ENCODE measurements at places on chromosomes 2 and 18.

- DNase-seq, result peak; percentile 48
Measured at GRCh38 chr2:79935771-79936657, 368.5 kb downstream of the LRRTM1 start.

GRCh38 chr2:144519934-144520731, at the start of gene ZEB2:
ZEB2 (minus strand) TSS chr2:144520119; CDS start chr2:144517350, 2,769 bp downstream.
- DNase-seq, result peak; percentile 67

DNA sequence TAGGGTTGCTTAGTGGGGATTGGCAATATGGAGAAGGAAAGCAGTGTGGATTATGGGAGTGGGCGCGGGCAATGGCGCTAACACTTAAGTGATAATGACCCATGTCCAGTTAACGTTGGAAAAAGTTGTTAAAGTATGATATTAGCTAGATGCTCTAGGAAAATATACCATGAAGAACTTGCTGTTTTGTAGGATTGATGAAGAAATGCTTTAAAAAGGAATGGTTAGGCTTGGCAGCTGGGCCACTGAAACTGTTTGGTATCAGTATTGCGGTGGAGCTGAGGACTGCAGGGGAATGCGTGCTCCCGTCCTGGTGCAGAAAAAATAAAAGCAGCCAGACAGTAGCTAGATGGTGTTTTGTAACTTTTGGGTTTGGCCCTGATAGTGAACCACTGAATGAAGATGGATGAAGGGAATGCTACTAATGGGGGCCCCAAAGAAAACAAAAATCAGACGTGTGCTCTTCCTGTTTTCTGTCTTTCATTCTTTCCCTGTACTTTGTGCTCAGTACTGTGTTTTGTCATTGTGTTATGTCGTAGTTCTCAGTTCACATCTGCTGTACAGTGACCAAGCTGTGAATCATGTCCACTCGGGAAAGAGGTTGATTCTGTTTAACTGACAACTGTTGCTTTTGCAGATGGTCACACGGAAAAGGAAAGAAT, 999 bp downstream of the INSIG2 start:
- DNase-seq, result no peak

DNA sequence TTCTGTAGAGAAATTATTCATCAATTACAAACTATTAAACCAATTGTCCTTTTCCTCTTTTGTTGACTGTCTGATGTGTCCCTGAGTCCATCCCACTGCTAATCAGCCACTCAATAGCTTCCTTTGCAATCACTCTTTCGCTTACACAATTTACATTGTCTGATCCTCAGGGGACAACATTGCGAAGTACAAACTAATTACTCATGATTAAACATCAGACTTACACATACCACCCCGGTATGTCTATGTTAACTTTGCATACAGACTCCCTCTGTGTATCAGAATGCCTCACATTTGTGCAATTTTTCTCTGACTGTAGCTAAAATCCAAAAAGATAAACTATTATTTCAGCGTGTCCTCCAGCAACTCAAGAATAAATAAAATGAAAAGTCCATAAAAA, 264.4 kb upstream of the REV1 start:
- DNase-seq, result no peak

DNA sequence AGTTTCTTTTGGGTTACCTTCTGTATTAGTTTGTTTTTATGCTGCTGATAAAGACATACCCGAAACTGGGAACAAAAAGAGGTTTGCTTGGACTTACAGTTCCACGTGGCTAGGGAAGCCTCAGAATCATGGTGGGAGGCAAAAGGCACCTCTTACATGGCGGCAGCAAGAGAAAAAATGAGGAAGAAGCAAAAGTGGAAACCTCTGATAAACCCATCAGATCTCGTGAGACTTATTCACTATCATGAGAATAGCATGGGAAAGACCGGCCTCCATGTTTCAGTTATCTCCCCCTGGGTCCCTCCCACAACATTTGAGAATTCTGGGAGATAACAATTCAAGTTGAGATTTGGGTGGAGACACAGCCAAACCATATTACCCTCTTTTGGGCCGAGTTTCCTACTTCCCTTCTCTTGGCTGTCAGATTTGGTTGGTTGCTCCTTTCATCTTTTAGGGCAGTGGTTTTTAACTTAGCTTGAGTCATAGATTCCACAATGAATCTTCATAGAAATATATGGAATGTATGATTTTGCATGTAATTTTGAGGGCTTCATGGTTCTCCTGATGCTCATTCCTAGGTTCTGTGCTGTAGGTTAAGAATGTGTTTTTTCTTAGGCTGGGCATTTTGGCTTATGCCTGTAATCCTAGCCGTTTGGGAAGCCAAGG, 44.2 kb downstream of the CEP192 start:
- DNase-seq, result no peak

- no peak for DNase-seq
Measured at GRCh38 chr2:37847792-37848191, 77.3 kb upstream of the RMDN2 start.

GRCh38 chr18:46423226-46423805, 233.7 kb downstream of the LOXHD1 start:
- DNase-seq, result no peak

GRCh38 chr18:75008186-75008585, 200.8 kb downstream of the PTGR3 start:
- DNase-seq, result no peak

GRCh38 chr2:230453006-230453405, 37.0 kb downstream of the SP100 start:
- DNase-seq, result no peak

DNA sequence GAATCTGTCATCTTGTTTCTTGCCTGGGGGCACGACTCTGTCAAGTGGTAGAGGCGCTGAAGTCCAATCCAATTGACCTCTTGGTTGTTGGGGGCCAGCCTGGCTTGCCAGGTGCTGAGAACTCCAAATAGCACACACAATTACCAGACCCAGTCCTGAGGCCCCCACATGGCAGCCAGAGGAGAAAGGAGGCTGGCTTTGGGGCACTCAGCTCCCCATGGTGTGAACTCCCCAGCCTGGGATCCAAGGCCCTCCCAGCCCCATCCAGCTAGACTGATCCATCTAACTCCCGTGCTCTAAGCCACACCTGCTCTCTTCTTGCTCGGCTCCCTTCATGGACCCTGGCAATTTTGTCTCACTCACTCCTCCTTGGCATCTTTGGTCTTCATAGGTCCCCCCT, 170.0 kb downstream of the CELF4 start:
- DNase-seq, result no peak

DNA sequence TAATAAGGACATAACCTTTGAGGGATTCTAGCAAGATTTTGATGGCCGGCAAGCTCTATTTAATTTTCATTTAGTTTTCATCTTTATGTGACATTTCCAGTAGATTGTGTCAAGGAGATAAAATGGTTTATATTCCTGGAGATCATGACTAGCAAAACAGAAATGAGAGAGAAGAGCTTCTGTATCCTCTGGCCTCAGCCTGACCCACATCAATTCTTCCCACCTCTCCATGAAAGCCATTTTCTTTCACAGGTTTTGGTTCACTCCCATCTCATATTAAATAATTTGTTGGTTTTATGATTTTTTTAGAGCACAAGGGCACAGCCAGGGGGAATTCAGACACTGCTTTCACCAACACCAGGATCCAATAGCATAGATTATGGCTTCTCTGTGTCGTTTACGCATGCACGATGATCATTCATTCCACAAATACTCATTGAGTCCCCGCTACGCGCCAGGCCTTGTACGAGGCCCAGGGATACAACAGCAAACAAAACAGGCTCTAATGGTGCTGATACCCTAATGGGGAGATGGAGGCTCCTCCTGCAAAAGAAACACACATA, 85.9 kb downstream of the SH3BP4 start:
- no peak for DNase-seq

DNA sequence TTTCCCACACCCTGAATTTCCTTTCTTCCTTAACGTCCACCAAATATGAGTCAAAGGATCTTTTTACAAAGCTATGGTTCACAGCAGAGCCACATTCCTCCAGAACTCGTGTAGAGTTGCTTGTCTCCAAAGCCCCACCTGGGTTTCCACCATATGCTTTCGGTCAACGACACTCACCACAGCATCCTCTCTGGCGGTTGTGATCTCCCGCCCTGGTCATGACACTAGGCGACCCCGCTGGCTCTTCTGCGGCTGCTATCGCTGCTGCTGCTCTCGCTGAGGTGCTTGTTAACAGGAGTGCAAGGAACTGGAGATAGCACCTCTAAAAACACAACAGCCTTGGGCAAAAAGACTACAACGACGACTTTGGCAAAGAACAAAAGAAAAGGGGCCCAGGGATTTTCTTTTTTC, 340 bp downstream of the SLC40A1 start:
- DNase-seq, result no peak

DNA sequence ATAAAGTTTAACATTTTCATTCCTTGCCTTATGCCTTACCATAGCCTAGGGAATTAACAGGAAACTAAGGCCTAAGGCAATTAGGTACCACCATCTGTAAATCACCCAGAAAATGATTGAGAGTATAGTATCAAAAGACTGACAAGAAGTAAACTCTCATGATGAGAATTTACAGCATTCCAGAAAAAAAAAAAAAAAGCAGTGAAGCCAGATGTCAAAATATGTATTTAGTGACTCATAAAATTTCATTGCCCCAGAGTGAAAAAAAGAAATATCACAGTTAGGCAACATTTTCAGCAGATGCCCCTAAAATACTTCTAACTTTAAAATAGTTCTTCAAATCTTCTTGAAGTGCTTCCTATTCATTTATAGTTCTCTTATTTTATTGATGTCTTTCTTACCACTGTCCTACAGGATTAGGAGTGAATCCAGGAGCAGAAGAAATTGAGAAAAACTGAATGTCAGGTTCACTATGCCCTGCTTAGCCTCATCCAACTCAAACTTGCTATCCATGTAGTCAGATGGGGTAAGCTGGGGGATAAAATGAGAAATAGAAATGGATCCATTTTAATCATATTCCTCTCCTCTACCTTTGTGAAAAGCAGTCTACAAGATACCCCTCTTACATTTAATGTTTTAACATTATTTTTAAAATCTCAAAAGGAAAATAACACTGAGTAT, 57.3 kb upstream of the TANK start:
- DNase-seq, result no peak

DNA sequence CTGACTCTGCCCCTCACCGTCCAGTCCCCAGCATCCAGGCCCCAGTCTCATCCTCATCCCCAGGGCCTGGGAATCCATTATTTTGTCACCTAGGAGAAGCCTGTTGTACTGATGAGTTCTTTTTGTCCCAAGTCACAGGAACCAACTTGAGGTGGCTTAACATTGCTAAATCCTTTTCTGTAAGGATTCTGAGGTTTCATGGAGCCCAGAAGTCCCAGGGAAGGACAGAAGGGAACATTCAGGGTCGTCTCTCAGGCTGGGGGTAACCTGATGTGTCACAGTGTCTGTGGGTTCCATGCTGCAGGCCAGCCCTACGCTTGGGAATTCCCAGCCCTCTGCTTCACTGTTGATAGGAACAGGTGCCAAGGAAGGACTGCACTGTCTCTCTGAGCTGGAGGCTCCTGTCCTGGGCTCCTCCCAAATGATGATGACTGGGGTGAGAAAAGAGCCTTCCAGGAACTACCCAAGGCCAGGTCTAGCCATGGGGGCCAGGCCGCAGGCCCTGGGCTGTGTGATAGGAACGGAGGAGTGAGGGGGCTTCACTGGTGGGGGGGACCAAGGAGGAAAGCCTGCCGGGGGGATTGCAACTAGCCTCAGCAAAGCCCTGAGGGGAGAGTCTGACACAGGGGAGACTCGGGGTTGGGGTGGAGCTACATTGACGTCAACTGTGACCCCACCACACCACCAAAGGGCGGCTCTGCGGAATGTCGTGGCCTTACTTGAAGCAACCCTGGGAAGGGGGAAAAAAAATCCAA, 145.7 kb downstream of the SMAD7 start:
- no peak for DNase-seq

GRCh38 chr2:179584760-179585159, 276.7 kb downstream of the ZNF385B start:
- no peak for DNase-seq

DNA sequence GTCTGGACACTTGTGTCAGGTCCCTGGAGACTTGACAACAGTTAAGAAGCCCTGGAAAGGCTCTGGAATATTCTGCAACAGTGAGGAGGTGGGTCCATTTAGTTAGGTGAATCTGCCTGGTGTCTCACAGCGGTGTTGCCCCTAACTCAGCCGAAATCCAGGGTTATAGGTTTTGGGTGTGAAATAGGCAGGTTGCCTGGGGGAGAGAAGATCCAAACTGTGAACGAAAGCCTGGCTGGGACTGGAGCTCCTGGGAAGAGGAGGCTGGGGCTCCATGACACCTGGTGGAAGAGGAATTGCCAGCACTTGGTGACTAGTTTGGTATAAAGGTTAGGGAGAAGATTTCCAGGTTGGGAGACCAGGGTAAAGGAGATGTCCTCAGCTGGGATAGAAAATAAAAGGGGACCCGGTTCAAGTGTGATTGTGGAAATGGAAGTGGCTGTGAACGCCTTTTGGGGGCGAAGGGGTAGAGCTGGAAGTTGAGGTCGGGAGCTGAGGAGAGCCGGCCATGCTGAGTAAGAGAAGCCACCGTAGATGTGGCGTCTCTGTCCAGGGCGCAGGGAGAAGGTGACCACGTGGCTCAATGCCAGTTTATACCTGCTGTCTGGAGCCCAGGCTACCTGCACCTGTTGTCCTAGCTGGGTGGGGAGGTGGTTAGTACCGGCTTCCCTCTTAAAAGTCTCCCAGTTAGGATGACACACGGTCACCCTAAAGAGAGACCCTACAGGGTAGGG, 3.0 kb upstream of the GAREM2 start:
- no peak for DNase-seq

DNA sequence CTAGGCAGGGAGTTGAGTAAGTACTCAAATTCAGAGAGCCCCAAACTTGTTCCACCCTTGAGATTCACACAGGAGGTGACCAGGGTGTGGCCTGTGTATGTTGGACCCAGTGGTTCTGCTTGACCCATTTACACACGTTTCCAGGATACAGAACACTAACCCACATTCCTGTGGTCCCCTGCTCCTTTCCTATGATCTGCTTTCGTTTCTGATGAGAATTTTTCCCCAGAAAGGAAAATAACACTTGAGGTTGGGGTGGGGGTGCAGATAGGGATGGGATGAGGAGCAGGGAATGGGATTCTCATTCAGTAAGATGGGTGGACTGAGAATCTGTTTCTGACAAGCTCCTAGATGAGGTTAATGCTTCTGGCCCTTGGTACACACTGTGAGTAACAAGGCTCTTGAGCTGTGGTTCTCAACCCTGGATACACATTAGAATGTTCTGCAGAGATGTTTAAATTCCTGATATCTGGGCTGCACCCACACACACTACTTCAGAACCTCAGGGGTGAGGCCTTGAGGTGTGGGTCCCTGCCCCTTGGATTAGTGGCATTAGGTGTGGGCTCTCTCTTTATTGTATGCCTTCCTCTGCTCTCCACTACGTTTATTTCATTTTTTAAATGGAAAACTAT, 58.4 kb downstream of the TPGS2 start:
- DNase-seq, result no peak

DNA sequence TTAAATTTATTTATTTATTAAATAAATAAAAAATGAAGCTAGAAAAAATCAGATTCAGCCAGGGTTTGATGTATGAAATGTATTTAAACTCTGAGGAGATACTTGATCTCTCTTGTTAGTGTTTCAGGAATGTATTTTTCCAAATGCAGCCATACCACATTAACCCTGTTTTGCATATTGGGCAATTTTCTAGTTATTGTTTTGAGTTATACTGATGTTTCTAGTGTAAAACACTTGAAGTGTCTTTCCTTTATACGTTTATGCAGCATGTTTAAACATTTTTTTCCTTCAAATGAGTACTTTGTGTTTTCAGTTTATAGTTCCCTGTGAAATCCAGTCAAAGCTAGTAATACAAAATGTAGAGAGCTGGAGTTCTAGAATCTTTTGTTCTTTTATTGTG, 69.9 kb downstream of the WDR7 start:
- no peak for DNase-seq

- no peak for DNase-seq
Measured at GRCh38 chr2:46914578-46915230, 902 bp downstream of the MCFD2 start.

All from COLO829 (cell line).